ENCODE measurements at places on chromosomes 3 and 15.

GRCh38 chr15:71105444-71105843 is 9.8 kb upstream of the THSD4 start:
- no peak for DNase-seq

DNA sequence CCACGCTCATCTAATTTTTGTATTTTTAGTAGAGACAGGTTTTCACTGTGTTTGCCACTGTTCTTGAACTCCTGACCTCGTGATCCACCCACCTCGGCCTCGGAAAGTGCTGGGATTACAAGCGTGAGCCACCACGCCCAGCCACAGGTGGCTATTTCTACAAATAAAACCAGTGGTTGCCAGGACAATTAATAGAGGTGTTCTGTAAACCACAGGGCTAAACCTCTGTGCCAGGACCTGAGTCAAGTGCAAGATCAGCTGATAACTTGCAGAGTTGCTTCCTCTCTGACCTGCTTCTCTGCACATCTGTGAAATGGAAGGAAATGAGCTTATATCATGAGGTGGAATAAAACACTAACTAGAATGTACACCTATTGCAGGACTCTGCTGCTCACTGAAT is 72.8 kb downstream of the CD200R1L start:
- DNase-seq, result peak; percentile 70

DNA sequence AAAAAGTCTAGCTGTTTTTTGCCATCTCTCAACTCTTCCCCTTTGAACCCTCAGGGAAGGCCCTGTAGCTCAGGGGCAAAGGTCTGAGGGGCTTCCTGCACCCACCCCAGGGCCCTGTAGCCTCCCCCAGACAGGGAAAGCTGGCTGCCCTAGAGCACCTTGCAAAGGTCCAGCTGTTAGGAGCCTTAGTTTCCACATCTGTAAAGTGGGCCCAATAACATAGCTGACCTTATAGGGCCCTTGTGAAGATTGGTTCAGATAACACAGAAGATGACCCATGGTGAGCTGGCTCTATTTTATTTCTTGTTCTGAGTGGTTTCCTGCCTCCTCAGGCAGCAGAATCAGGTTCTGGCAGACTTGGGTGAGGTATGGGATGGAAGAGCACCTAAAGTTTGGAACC is 55.2 kb upstream of the SMAD6 start:
- DNase-seq, result no peak

- DNase-seq, result peak; percentile 84
Observed at GRCh38 chr15:51097553-51098330, 3.0 kb upstream of the TNFAIP8L3 start.

DNA sequence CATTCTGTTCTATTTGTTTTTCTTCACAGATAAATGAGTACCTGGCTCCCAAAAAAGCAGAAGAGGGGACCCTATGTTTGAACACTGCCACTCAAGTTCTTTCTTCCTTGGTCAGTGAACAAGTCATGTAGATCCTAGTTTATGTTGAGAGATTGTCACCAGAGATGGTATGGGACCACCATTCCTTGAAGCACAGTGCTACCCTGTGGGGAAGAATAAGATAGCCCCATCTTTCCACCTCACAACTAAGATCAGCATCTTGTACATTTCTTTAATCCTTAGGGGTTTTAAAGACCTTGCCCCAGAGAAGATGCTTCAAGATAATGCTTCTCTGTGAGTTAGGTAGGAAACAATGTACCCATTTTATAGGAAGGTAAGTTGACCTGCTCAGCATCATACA is 233.5 kb upstream of the WNT5A start:
- peak; percentile 20 for DNase-seq

DNA sequence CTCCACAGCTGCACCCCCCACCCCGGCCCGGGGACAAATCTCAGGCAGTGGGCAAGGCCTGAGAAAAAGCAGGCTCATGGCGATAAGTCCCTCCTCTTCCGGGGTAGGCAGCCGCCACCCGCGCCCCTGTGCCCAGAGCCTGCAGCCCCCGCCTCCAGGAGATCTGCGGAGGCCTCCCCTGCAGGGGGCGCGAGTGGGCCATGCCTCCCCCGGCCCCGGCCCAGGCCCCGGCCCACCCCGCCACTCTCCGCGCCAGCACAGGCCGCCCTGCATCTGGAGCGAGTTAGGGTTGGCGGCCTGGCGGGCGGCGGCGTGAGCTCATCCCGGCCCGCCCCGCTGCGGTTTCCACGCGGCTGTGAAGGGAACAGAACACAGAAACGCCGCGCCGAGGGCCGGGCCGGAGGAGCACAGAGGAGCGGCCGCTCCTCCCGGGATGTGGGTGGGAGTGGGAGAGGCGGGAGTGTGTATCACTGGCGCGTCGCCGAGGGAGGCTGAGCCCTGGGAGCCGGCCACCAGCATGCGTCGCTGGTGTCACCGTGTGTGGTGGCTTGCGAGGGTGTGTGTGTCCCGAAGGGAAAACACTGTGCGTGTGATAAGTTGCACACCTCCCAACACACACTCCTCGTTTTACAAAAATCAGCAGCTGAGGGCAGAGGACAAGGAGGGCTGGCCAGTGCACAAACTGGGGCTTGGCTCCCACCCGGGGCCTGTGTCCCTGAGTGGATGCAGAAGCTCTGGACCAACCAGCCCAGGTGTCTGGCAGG is 17.2 kb downstream of the MYL3 start:
- peak; percentile 28 for DNase-seq

DNA sequence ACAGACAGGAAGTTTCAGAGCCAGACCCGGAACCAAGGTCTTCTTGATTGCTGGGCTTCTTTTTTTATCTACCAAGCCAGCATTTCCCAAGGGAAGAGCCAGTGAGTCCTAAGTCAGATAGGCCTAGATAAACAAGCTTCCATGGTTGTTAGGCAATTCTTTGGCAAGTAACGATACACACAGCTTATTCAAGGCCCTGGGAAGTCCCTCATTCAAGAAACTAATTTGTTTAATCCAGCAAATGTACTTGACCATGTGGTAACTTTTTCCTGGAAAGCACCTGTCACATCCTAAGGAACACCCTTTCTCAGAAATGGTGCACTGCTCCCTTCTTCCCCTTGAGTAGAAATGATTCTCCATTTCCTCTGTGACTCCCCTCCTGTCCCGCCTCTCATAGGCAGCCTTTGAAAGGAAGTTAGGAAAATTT is 209.9 kb downstream of the ITPR1 start:
- DNase-seq, result peak; percentile 49

- no peak for DNase-seq
Observed at GRCh38 chr3:46508850-46509591, 11.2 kb downstream of the RTP3 start.

- no peak for DNase-seq
Observed at GRCh38 chr3:127425505-127426443, 137.9 kb upstream of the PRR20G start.

DNA sequence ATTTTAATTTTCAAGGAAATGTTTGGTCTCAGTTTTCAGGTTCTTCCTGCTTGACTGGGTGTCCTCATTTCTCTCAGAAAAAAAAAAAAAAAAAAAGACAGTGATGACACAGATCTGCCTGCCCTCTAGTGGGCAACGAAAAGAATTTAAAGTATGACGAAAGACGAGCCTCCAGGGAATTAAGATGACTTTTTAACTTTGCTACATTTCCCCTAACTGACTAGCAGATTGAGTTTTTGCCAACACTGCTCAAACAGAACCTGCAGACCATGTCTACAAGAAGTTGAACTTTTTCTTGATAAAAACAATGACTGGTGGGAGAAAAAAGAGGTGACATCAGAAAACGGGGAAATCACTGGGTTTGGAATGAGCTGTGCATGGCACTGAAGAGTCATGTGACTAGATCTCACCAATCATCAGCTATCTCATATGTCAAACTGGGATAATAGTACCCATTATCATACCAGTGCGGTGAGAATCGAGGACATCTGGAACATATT is 40.8 kb downstream of the EOMES start:
- DNase-seq, result peak; percentile 59

GRCh38 chr3:152211655-152212054 is 57.1 kb upstream of the MBNL1 start:
- no peak for DNase-seq

GRCh38 chr3:42804831-42805132 is 492 bp upstream of the HIGD1A start:
- DNase-seq, result no peak

DNA sequence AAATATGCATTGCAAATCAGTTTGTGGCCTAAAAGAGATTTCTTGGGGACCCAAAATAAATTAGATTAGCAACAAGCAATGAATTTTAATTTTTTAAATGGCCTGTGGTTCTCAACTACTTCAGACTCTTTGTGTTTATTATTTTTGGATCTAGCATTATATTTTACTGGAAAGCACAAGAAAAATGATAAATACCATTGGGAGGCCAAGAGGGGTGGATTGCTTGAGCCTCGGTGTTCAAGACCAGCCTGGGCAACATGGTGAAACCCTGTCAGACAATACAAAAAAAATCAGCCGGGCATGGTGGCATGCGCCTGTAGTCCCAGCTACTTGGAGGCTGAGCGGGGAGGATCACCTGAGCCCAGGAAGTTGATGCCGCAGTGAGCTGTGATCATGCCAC is 13.6 kb downstream of the LACTB start:
- no peak for DNase-seq

- no peak for DNase-seq
Observed at GRCh38 chr15:63765338-63765737, 68.4 kb downstream of the HERC1 start.

GRCh38 chr3:193730511-193730910 is 137.5 kb downstream of the OPA1 start:
- no peak for DNase-seq

DNA sequence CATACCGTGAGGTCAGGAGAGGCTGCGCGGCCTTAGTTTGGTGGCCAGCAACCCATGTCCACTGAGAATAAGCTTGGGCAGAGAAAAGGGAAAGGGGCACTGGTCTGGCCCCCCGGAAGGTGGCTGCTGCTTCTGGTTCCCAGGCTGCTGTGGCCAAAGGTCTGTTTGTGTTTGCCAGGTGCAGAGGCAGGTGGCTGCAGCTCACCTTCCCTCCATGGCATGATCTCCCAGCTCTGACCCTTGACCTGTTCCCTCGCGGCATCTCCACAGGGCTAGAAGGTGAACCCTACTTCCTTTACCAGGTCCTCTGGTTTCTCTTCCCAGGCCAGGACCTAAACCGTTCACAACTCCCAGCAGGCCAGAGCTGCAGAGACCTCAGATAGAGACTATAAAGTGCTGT is 13.8 kb downstream of the VPS18 start:
- DNase-seq, result no peak

- DNase-seq, result peak; percentile 34
Observed at GRCh38 chr15:90300988-90301706, 35.7 kb downstream of the NGRN start.

GRCh38 chr3:30686176-30686575 is 79.8 kb downstream of the TGFBR2 start:
- no peak for DNase-seq

DNA sequence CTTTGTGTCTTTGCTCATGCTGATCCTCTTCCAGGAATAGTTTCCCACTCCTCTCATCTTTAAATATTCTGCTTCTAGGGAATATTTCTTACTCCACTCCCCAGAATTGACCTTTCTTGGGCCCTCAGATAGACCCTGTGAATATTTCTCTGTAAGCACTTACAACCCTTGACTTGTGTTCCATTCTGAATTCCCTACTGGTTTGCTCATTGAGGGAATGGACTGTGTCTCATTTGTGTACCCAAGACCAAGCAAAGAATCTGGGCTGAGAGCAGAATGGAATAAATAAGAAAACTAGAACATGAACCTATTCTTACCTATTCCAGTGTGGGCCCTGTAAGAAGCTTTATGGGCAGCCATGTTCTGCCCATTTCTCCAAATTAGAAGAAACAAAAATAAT is 72.7 kb upstream of the TSPAN3 start:
- no peak for DNase-seq

DNA sequence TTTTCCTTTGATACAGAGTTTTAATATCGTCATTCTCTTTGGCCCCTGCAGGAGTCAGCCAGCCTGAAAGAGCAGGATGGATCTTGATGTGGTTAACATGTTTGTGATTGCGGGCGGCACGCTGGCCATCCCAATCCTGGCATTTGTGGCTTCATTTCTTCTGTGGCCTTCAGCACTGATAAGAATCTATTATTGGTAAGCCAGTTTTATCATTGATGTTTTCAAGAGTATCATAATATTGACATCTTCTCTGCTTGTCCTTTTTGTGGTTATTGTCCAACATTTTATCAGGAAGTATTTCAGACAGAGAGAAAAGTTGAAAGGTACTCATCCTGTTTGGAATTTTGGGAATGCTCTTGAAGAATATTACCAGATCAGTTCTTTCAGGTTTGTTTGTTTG is 18.9 kb downstream of the ABHD6 start:
- no peak for DNase-seq

- no peak for DNase-seq
Observed at GRCh38 chr15:41494922-41495735, 1.5 kb downstream of the ITPKA start.

- no peak for DNase-seq
Observed at GRCh38 chr3:5020242-5020722, 41.0 kb downstream of the BHLHE40 start.

GRCh38 chr3:121488628-121489027 is 57.2 kb downstream of the POLQ start:
- DNase-seq, result no peak

DNA sequence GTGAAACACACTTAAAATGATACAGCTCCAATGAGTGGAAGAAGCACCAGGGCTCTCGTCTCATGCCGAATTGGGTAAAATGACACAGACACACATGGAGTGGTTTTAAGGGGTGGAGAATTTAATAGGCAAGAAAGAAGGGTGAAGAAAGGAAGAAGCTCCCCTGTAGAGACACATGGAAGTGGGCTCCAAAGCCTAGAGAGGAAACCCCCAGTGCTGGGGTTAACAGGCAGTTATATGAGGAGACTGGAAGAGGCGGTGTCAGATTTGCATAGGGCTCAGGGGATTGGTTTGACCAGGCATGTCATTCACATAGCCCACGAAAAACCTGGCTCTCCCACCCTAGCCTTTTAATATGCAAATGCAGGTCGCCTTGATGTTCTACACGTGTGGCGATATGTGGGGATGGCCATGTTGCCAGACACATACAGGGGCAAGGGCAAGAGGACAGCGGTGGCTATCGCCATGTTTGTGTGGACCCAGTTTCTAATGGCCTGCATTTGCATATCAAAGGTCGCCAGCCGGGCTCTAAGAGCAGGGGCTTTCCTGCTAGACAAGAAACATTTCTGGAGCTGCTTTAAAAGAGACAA is 1.9 kb upstream of the DPH6 start:
- DNase-seq, result no peak

GRCh38 chr3:64651303-64651702 is 36.5 kb downstream of the ADAMTS9 start:
- DNase-seq, result no peak
